Nasal cavity respiratory epithelium epithelial cell of viscerocranial mucosa (primary cell): ENCODE measurements at places on chromosomes 4 and X. TPM values are rescaled to one million over a fixed set of nuclear protein-coding genes. Genes with fewer than 3 reads are reported as not detected.

The F11 gene
- not detected in 2 replicates for total RNA-seq

The MAP3K15 gene
- total RNA-seq, result not detected in 2 replicates

The SPATA18 gene
- 10.9 and 18.7 TPM in 2 replicates for total RNA-seq

The SCLT1 gene
- total RNA-seq, result 8.5 and 8.9 TPM in 2 replicates

The GPC3 gene
- total RNA-seq, result under 0.01 and 1.9 TPM in 2 replicates

The CCKAR gene
- not detected in 2 replicates for total RNA-seq

The TMEM271 gene
- not detected in 2 replicates for total RNA-seq

The PRR32 gene
- total RNA-seq, result not detected in 2 replicates

The CSN1S1 gene
- total RNA-seq, result not detected in 2 replicates

The WWC2 gene
- 8.9 and 27.2 TPM in 2 replicates for total RNA-seq

The USP51 gene
- total RNA-seq, result under 0.01 and 0.85 TPM in 2 replicates

The LRIT3 gene
- under 0.01 TPM in 2 replicates for total RNA-seq

The CDKL2 gene
- total RNA-seq, result 0.34 and 3.0 TPM in 2 replicates

The MOB1B gene
- 12.6 and 20.4 TPM in 2 replicates for total RNA-seq

The MTTP gene
- total RNA-seq, result under 0.01 and 0.21 TPM in 2 replicates

The FAM133A gene
- not detected in 2 replicates for total RNA-seq

The ETDA gene
- total RNA-seq, result not detected in 2 replicates

The STBD1 gene
- total RNA-seq, result 8.9 and 14.0 TPM in 2 replicates

The IL21 gene
- not detected in 2 replicates for total RNA-seq

The DCLK2 gene
- under 0.01 TPM in 1 of 2 replicates, not detected in the other for total RNA-seq

The OTC gene
- not detected in 2 replicates for total RNA-seq

The NPY5R gene
- total RNA-seq, result not detected in 2 replicates

The CFAP99 gene
- total RNA-seq, result not detected in 2 replicates

The FAM9C gene
- total RNA-seq, result not detected in 2 replicates

The FAM47A gene
- not detected in 2 replicates for total RNA-seq

The IL2RG gene
- total RNA-seq, result 0.36 TPM in 1 of 2 replicates, not detected in the other

The TIMM8A gene
- 8.5 and 12.1 TPM in 2 replicates for total RNA-seq

The CLCN5 gene
- 12.0 and 13.7 TPM in 2 replicates for total RNA-seq

The TEX11 gene
- total RNA-seq, result not detected in 2 replicates

The SATL1 gene
- total RNA-seq, result under 0.01 TPM in 1 of 2 replicates, not detected in the other

The TCEANC gene
- 2.4 and 2.8 TPM in 2 replicates for total RNA-seq
